Germinal center (tissue), 1 donor: ENCODE measurements at places on chromosomes 1 and 21.

DNA sequence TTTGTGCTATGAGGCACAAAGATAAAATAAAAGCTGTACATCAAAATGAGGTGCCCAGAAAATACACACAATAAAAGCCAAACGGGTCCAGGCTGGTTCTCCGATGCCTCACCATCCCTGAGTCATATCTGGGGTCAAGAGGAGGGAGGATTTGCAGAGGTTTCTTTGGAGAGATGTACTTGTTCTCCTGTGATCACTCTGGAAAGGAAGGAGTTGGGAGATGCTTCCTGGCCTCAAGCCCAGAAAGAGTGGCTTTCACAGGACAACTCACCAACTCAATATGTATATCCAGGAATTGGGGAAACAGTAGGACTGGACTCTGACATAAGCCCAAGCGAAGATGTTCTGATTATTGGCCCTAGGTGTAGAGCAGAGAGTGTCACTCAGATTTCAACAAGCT, 51.9 kb downstream of the DIPK1A start:
- no peak for DNase-seq

GRCh38 chr1:119590393-119590792, 57.7 kb downstream of the ZNF697 start:
- DNase-seq = no peak

- DNase-seq = no peak
Measured at GRCh38 chr1:18339161-18339560, 141.6 kb upstream of the KLHDC7A start.

GRCh38 chr1:165876121-165876520, 48.7 kb downstream of the UCK2 start:
- no peak for DNase-seq

- DNase-seq = no peak
Measured at GRCh38 chr1:157653494-157653873, 47.1 kb downstream of the FCRL3 start.

GRCh38 chr1:12087797-12088314, 24.8 kb downstream of the TNFRSF8 start:
- DNase-seq = no peak

- no peak for DNase-seq
Measured at GRCh38 chr1:207088701-207089626, at the start of gene C4BPB. Gene C4BPB, plus strand, starts transcription at chr1:207088860. Its CDS starts 672 bp downstream, at chr1:207089532.

DNA sequence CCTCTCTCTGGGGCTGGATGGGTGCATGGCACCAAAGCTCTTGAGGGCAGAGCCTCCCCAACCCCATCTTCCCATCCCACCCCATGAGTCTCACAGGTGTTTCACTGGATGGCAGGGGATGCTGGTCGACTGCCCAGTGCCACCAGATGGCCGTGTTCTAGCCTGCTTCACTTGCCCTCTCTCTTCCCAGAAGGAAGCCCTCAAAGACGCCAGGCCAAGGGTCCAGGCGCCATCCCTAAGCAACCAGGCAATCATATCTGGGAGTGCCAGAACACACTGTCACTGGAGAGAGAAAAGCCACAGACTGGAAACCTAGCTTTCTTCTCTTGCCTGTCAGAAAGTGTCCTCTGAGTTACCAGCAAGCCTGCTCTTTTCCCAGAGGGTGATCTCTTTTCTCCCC, 26.7 kb downstream of the PIGM start:
- no peak for DNase-seq
